Activated CD8-positive, alpha-beta memory T cell treated with anti-CD3 and anti-CD28 coated beads, Interleukin-2, amount 10 ng/mL, durations not matched to agents 7 days and 5 days (primary cell): ENCODE measurements at places on chromosomes 2 and 18. TPM values are rescaled to one million over a fixed set of nuclear protein-coding genes. Genes with fewer than 3 reads are reported as not detected.
A peak's percentile ranks its signal among the peaks of the same experiment; 100 is the strongest.

GRCh38 chr2:118529908-118530599 lies 317.4 kb downstream of the EN1 start:
- no peak overlapping the region for H3K27ac ChIP-seq
- H3K36me3 ChIP-seq = no peaks in the 10 kb centered on the region
- no peaks in the 10 kb centered on the region for H3K4me1 ChIP-seq
- H3K4me3 ChIP-seq = no peak overlapping the region
- H3K27me3 ChIP-seq = no peaks in the 10 kb centered on the region

- no peak overlapping the region for H3K27ac ChIP-seq
- no peak overlapping the region for H3K4me3 ChIP-seq
- no peaks in the 10 kb centered on the region for H3K27me3 ChIP-seq
- no peak for DNase-seq
- no peaks in the 10 kb centered on the region for H3K36me3 ChIP-seq
These were observed 51.1 kb upstream of the NCOA1 start for GRCh38 chr2:24439971-24440340.

- DNase-seq = no peak
- H3K27me3 ChIP-seq = peaks cover 34% of the 10 kb centered on the region
- no peak overlapping the region for H3K27ac ChIP-seq
- H3K36me3 ChIP-seq = no peaks in the 10 kb centered on the region
These were observed 53.7 kb downstream of the TRIB2 start for GRCh38 chr2:12770300-12770968.

- H3K27me3 ChIP-seq = no peaks in the 10 kb centered on the region
- H3K4me3 ChIP-seq = peak overlapping the region; percentile 58
- H3K36me3 ChIP-seq = no peaks in the 10 kb centered on the region
- H3K27ac ChIP-seq = peak overlapping the region; percentile 70
- no peak for DNase-seq
- peaks cover 28% of the 10 kb centered on the region for H3K4me1 ChIP-seq
These were observed 12.4 kb downstream of the CNNM4 start for GRCh38 chr2:96772903-96773671.

- peaks cover 4% of the 10 kb centered on the region for H3K27me3 ChIP-seq
- H3K36me3 ChIP-seq = no peaks in the 10 kb centered on the region
- no peaks in the 10 kb centered on the region for H3K4me1 ChIP-seq
- no peak overlapping the region for H3K27ac ChIP-seq
- DNase-seq = no peak
These were observed 994 bp upstream of the DTNA start for GRCh38 chr18:34709104-34709503.

- H3K4me1 ChIP-seq = no peaks in the 10 kb centered on the region
- peak; percentile 54 for DNase-seq
- no peak overlapping the region for H3K27ac ChIP-seq
- no peak overlapping the region for H3K4me3 ChIP-seq
- H3K27me3 ChIP-seq = peaks cover 18% of the 10 kb centered on the region
These were observed 5.8 kb downstream of the SLC14A2 start for GRCh38 chr18:45621061-45621511.

GRCh38 chr18:58996131-58996641 lies 131.5 kb downstream of the ZNF532 start:
- DNase-seq = no peak
- H3K36me3 ChIP-seq = no peaks in the 10 kb centered on the region
- H3K27me3 ChIP-seq = peaks cover 2% of the 10 kb centered on the region
- H3K4me3 ChIP-seq = no peak overlapping the region

- no peaks in the 10 kb centered on the region for H3K27me3 ChIP-seq
- H3K4me1 ChIP-seq = peaks cover 6% of the 10 kb centered on the region
These were observed 483.2 kb downstream of the METTL4 start for GRCh38 chr18:2087877-2088673.

The RBBP8 gene
- total RNA-seq = 74.2 TPM

GRCh38 chr2:8003462-8004075 lies 678.3 kb upstream of the ID2 start:
- peaks cover 8% of the 10 kb centered on the region for H3K4me1 ChIP-seq
- no peak overlapping the region for H3K27ac ChIP-seq
- no peak for DNase-seq
- H3K36me3 ChIP-seq = peaks cover 1% of the 10 kb centered on the region
- H3K27me3 ChIP-seq = no peaks in the 10 kb centered on the region
- no peak overlapping the region for H3K4me3 ChIP-seq

DNA sequence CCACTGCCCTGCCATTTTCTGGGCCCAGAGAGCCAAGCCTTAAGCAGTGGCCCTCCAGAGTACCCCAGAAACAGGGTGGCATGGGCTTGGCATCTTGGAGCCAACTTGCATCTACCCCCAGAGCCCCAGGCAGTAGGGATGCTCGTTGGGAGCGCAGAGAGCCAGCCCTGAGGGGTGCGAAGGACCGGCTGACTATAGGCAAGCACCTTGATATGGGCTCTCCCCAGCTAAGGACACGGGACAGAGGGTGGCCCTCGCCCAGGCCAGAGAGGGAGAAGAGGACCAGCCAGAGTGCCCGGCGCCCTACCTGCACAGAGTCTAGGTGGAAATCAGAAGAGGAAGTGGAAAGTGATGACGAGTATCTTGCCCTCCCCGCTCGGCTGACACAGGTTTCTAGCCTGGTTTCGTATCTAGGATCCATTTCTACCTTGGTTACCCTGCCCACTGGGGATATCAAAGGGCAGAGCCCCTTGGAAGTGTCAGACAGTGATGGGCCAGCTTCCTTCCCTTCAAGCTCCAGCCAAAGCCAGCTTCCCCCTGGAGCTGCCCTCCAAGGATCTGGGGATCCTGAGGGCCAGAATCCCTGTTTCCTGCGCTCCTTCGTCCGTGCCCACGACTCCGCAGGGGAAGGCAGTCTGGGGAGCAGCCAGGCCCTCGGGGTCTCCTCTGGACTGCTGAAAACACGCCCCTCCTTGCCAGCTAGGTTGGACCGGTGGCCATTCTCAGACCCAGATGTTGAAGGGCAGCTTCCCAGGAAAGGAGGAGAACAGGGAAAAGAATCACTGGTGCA lies 16.2 kb downstream of the CEP68 start:
- H3K36me3 ChIP-seq = no peaks in the 10 kb centered on the region
- no peak for DNase-seq
- no peaks in the 10 kb centered on the region for H3K27me3 ChIP-seq
- peak overlapping the region; percentile 5 for H3K27ac ChIP-seq

DNA sequence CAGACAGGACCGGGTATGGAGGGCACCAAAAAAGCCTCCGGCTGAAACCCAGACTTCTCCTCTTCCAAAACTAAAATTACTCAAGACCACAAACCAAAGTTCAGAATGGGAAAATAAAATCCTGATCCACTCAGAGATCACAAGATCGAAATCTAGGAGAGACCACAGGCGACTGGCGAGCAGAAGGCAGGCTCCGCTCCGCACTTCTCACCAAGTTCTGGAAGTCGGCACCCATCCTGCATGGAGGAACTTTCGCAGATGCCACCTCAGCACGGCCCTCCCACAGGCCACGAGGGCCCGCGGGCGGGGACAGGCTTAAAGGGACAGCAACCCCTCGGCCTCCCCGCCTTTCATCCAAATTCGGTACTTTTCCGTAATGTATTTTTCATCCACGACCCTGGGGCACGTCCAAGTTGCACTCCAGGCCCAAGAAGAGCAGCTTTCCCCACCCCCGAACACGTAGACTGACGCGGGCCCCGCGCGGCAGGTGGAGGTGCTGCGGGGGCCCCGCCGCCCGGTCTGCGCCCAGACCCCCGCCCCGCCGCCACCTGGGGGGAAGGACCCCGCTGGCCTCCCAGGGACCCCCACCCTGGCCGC lies 43.7 kb downstream of the HDLBP start:
- peaks cover 33% of the 10 kb centered on the region for H3K4me1 ChIP-seq
- H3K27ac ChIP-seq = peak overlapping the region; percentile 77
- peak; percentile 61 for DNase-seq
- no peaks in the 10 kb centered on the region for H3K27me3 ChIP-seq
- H3K36me3 ChIP-seq = peaks cover 27% of the 10 kb centered on the region
- H3K4me3 ChIP-seq = peak overlapping the region; percentile 80

DNA sequence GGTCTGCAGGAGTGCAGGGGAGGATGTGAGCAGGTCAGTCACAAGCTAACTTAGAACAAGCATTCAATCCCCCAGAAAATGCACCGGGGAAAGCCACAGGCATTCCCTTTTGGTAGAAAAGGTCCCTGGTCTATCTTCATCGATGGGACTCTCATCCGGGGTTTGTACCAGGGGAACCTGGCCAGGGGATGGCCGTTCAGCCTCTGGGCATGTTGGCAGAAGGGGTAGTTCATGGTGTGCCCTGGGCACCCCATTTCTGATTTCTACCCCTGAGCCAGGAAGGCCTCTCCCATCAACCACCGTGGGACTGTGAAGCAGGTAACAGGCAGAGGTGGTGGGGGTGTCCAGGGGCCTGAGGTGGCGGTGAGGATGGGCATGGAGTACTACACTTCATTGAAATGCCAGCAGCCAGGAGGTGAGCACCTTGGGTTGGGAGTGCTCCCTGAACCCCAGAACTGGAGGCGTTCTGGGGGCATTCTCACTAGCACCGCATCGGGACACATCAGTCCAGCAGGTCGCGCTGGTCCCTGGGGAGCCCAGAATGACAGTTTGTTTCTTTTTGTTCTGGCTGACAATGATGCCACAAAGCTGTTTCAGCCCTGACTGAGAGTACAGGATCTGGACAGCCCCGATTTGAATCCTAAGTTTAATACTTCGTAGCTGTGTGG lies 172.3 kb downstream of the SMAD7 start:
- no peaks in the 10 kb centered on the region for H3K36me3 ChIP-seq
- no peaks in the 10 kb centered on the region for H3K27me3 ChIP-seq
- no peak overlapping the region for H3K4me3 ChIP-seq

- H3K27me3 ChIP-seq = no peaks in the 10 kb centered on the region
- H3K36me3 ChIP-seq = peaks cover 35% of the 10 kb centered on the region
- peak overlapping the region; percentile 20 for H3K27ac ChIP-seq
- no peak overlapping the region for H3K4me3 ChIP-seq
- DNase-seq = no peak
These were observed 19.2 kb downstream of the CDC42EP3 start for GRCh38 chr2:37652199-37652640.

- DNase-seq = no peak
- no peak overlapping the region for H3K4me3 ChIP-seq
- no peaks in the 10 kb centered on the region for H3K36me3 ChIP-seq
- no peak overlapping the region for H3K27ac ChIP-seq
- no peaks in the 10 kb centered on the region for H3K27me3 ChIP-seq
These were observed 90.7 kb downstream of the NCKAP5 start for GRCh38 chr2:133477616-133477990.
